ENCODE measurements at places on chromosomes 6 and 20.

DNA sequence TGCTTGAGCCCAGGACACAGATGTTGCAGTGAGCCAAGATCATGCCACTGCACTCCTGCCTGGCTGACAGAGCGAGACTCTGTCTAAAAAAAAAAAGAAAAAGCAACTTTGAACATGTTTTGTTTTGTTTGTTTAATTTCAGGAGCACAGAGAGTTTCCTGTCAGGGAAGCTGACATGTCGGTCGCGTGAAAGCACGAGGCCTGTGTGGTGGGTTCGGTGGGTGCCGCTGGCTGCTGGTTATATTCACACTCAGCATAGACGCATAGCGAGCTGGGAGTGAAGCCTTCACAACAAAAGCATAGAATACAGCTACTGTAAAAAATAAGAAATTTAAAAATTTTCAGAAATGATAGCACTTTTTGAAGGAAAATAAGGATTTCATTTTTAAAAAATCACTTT lies 14.5 kb downstream of the MTG2 start:
- no peak for DNase-seq

DNA sequence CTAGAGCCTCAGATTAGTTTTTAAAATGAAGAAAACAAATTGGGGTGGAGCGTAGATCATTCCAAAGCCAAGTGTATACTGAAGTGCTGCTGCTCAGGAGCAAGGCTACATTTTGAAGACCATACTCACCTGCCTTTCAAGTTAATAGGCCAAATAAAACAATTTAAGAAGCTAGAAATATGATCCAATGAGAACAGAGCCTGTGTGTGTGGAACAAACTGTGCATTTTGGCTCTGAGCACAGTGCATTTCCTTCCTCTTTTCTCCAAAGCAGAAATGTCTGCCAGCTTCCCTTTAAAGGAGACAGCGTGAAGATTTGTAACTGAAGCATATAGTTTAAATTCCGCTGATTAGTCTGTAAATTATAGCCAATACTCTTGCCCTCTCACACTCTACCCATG lies 3.2 kb upstream of the IFNGR1 start:
- DNase-seq = no peak

- DNase-seq = no peak
Observed at GRCh38 chr20:61499859-61500554, 247.9 kb downstream of the CDH4 start.

GRCh38 chr20:41670631-41671030 lies 52.5 kb upstream of the CHD6 start:
- no peak for DNase-seq

DNA sequence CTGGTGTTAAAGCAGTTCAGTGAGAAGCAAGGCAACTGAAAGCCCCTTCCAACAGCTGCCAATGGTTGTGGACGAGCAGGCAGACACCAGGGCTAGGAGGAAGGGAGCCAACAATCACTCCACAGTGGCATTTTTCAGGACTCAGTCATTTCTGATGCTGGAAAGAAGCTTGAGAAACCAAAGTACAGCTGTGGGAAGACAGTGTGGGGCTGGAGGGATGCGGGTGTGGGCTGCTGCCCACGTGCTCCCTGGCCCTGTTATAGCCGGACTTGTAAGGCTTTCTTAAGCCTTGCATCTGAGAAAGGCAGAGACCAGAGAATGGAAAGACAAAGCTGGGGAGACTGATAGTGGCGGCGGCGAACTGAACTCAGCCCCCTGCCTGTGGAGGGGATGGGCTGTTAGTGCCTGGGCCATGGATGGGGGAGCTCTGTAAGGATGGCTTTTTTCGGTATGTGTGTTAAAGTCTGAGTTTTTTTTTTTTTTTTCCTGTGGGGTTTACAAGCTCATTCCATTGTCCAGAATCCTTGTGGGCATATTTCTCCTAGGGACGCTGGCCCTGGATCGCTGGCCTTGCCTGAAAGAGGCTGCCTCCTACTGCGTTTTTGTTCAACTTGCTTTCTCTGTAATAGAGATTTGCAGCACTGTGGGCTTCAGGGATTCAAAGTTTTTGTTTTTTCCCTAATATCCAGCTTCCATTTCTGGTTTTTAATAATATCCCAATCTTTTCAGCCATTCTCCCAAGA lies 91.7 kb downstream of the GJA10 start:
- no peak for DNase-seq

DNA sequence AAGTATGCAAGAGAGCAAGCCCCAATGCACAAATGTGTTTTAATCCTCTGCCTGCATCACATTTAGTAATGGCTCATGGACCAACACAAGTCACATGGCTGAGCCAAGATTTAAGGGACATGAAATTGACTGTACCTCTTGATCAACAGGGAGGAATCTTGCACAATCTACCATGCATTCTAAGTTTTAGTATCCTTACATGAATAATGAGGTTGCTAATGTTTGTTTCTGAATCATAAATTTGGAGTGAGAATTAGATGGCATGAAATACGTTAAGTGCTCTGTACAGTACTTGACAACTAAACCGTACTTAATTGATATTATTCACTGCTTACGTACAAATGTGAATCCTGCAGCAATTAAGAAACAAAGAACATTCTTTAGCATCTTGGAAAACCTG lies 553.8 kb upstream of the JAG1 start:
- DNase-seq = no peak

DNA sequence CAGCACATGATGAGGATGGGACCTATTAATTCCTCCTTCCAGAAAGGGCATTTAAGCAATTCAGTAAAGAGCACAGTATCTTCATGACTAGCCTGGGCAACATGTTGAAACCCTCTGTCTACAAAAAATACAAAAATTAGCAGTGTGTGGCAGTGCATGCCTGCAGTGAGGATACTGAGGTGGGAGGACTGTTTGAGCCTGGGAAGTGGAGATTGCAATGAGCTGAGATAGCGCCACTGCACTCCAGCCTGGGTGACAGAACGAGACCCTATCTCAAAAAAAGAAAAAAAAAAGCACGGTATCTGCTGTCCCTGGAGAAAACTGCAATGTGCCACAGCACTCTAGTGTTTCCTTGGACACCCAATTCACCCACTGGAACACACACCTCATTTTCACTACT lies 18.4 kb downstream of the SAMD3 start:
- no peak for DNase-seq

GRCh38 chr6:114747995-114748625 lies 405.3 kb upstream of the HS3ST5 start:
- peak; percentile 46 for DNase-seq

DNA sequence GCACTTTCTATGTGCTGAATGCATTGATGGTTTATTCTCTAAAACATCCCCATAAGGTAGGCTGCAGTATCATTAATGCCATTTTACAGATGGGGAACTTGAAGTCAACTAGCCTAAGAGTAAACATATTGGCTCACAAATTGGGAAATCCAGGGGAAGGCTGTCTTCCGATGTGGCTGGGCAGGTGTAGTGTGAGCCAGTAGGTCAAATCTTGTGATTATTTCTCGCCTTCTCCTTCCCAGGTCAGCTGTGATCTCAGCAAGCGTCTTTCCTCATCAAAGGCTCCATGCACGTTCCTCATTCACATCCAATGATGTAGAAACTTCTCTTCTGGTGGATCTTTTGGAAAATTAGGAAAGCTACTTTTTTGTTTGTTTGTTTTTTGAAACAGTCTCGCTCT lies 94.1 kb upstream of the SHLD1 start:
- no peak for DNase-seq

- DNase-seq = no peak
Observed at GRCh38 chr6:153108315-153108714, 22.8 kb downstream of the RGS17 start.

DNA sequence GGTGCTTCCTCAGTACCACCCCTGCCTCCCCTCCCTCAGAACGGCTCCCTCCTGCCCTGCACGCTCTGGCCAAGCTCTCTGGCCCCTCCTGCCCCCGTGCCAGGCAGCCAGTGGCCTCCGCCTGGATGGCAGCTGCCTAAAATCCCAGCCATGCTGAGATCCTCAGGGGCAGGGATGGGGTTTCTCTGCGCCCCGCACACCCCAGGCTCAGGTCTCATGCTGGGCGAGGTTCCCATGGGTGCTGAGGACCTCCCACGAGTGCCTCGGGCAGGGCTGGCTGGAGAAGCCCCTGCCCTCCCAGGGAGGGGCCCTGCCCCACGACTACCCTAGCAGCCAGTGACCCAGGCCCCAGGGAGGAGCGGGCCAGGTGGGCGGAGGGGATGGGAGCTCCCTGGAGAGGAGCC lies 2.7 kb downstream of the PTK6 start:
- DNase-seq = no peak

GRCh38 chr6:162345051-162345511 lies 382.5 kb downstream of the PRKN start:
- DNase-seq = no peak

DNA sequence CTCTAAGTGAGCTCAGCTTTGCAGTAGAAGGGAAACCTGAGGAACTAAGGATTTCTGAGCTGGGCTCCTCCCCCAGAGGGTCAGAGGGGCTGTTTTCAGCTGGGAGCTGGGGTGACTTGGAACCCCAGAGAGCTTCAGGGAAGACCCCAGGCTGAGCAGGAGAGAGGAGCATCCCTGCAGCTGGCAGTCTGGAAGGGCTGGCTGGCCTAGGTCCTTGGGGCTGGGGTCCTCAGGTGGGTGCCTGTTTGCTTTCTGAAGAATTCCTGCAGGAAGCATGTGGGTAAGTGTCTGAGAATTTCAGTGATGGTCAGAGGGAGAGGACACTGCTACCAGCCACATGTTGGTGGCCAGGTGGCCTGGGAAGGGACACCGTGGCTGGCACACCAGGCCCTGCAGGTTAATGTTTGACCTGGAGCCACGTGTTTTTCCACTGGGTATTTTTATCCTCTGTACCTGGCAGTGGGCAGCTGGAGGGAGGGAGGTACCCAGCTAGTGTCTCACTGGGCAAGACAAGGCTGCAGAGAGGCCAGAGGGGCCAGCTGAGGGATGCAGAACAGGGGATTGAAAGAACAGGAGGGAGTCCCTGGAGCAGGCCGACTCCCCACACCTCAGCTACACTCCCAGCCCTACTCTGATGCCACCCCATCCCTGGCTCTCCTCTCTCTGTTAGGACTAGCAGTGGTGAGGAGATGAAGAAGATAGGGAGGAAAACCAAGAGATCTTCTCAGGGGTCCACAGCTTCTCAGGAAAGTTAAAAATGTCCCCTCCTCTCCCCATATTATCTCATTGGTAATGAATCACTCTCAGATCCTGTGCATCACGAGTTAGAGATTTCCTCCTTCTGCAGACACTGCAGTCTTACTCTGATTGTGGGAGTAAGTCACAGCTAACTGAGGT lies 143.6 kb downstream of the VEGFA start:
- no peak for DNase-seq

DNA sequence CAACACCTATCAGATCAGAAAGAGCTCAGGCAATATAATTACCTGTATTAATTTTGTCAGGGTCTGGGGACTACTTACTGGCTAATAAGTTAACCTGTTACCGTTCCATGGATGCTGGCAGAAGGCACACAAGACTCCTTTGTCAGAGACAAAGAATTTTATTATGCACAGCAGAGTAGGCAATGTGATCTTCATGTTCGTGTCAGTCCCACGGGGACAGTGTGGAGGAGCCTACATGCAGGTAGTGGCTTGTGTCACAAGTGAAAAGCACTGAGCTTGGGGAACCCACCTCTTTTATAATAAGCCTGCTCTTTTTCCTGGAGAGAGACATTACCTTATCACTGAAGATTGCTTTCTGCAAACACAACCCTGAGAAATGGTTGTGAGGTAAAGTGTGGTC lies 96.9 kb downstream of the CD164 start:
- DNase-seq = no peak

- DNase-seq = no peak
Observed at GRCh38 chr6:131916847-131917246, 34.3 kb downstream of the CCN2 start.

DNA sequence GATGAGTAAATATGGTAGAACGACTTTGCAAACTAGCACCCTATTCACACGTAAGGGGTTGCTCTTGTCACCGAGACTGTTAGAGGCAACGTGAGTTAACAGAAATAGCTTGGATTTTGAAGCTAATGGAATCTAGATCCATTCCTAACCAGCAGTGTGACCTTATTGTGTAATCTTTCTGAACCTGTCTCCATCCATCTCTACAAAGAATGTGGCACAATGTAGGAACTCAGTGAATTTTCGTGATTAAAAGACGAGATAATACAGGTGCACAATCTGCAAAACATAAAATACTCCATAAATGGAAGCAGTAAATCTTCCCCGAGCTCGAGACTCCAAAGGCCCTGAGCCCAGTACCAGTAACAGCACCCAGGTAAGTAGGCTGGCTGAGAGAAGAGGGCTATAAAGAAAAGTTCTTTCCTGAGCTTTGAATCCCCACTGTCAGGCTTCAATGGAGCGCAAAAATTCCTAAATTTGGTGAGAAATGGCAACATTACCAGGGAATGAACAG lies 801 bp upstream of the KIFC1 start:
- no peak for DNase-seq

GRCh38 chr20:24863356-24863755 lies 85.7 kb upstream of the CST7 start:
- DNase-seq = no peak

DNA sequence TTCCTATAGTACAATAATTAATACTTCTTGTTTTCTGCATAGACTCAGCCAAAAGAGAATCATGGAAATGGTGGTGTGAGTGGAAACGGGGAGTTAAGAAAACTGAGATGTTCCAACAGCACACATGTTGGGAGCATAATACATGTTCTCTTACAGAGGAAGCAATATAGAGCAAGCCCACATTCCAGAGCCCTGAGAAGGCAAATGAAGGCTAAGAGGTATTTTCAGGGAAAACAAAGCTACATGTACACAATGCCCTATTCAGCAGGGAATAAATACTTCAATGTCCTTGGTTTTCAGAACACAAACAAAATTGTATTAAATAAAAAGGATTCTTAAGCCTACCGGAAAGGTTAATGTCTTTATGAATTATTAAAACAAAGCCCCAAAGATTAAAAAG lies 35.1 kb upstream of the SMIM8 start:
- no peak for DNase-seq

DNA sequence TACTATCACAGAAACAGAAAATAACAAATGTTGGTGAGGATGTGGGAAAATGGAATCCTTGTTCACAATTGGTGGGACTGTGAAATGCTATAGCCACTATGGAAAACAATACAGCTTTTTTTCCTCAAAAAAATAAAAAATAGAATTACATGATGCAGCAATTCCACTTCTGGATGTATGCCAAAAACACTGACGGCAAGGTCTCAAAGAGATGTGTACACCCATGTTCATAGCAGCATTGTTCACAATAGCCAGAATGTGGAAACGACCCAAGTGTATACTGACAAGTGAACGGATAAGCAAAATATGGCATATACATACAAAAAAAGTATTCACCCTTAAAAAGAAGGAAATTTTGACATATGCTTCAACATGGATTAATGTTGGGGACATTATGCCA lies 213.4 kb downstream of the KHDC1L start:
- no peak for DNase-seq

- DNase-seq = no peak
Observed at GRCh38 chr20:45993197-45993951, 15.3 kb upstream of the MMP9 start.

DNA sequence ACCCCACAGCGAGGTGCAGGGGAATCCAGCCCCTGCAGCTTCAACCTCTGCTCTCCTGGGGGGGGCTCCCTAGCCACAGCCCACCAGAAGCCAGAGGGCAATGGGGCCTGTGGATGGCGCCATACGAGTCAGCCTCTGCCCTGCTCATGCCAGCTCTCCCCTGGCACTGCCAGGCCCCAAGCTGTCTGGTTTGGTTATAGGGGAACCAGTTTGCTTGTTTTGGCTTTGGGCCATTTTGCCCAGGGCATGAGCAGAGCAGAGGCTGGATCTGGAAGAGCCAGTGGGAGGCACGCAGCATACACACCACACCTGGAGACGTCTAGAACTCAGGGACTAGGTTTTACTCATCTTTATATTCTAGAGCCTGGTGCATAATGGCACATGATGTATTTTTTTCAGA lies 66.7 kb upstream of the SLC22A16 start:
- DNase-seq = no peak
